ENCODE measurements at places on chromosomes 2 and 18.

DNA sequence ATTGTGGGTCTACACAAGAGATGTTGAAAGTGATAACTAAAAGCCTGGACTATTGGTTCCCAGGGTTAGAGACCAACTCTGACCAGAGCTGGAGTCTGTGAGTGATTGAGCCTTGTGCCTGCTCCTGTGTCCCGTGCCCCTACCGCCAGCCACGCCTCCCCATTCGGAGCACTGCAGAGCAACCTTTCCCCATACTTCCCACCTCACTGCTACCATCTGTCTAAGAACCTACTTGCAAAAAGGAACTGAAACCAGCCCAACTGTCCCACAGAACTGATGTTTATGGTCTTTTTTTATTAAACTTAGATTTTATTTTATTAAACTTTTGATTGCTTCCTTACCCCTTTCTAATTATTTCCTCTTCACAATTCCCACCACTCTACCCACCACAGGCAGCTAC, 300.3 kb upstream of the MGAT5 start:
- DNase-seq: no peak

GRCh38 chr2:44778671-44779476, 162.6 kb upstream of the SIX3 start:
- no peak for DNase-seq

DNA sequence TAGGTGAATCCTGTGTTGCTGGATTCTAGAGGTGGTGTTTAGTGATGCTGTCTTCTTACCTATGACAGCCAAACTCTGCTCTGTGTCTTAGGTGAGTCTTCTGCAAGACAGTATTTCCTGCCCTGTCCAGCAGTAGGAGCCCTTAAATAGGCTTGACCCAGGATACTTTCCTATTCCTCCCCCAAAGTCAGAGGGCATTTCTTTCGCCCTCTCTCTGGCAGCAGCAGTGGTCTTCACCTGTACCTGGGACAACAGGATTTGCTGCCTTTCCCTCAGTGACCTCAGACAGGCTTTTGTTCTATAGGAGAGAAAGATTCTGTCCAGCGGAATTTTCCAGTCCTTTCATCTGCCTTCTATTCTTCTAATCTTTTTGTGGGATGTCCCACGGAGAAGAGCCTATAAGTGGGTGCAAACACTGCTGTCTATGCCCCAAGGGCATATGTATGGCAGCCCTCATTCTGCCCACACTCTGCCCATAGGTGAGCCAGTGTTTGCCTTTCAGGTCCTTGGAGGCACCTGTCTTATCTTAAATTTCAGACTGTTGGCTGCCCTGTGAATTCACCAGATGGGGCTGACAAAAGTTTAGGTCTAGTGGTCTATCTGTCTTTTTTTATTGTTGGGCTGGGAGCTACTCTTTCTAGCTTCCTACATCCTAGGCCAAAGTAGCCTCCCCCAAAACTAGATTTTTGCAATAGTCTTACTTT, 177.3 kb upstream of the SPOPL start:
- DNase-seq: no peak

GRCh38 chr2:207238831-207239701, 73.3 kb upstream of the KLF7 start:
- DNase-seq: no peak

DNA sequence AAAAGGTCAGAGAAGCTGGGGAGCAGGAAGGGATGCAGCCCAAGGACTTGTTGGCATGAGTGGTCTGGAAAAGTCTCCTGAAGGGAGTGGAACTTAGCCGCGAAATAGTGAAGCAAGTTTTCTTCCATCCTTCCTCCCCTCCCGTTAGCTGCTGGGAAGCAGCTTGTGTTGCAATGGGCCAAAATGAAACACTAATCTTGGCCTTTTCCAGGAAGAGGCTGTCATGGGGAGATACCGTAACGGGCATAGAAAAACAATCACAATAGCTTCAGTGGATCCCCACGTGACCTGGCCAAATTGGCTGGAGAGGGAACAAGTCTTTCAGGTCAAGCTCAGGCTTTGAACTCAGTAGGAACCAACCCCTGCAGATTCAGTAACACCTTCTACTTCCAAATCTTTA, 49.3 kb downstream of the SEMA4F start:
- no peak for DNase-seq

GRCh38 chr2:118443596-118443995, 355.3 kb downstream of the INSIG2 start:
- no peak for DNase-seq

- DNase-seq: no peak
Observed at GRCh38 chr2:7119132-7119835, 202.1 kb downstream of the RNF144A start.

- DNase-seq: no peak
Observed at GRCh38 chr2:79757526-79757925, 244.7 kb downstream of the CTNNA2 start.

GRCh38 chr18:9172506-9173127, 36.0 kb downstream of the ANKRD12 start:
- no peak for DNase-seq

Data from left renal cortex interstitium (tissue), 4 donors.